ENCODE measurements at places on chromosomes 3 and 15.

GRCh38 chr3:35678643-35679161 is 39.4 kb downstream of the ARPP21 start:
- no peaks in the 10 kb centered on the region for H3K36me3 ChIP-seq
- no peak overlapping the region for H3K27ac ChIP-seq
- no peak overlapping the region for H3K4me3 ChIP-seq
- DNase-seq, result no peak
- no peaks in the 10 kb centered on the region for H3K4me1 ChIP-seq

- peaks cover 79% of the 10 kb centered on the region for H3K36me3 ChIP-seq
- no peaks in the 10 kb centered on the region for H3K27me3 ChIP-seq
- no peak for DNase-seq
- H3K27ac ChIP-seq, result peak overlapping the region; percentile 99
- peak overlapping the region; percentile 93 for H3K4me3 ChIP-seq
Measured at GRCh38 chr15:90873488-90873997, 5.2 kb downstream of the FURIN start.

DNA sequence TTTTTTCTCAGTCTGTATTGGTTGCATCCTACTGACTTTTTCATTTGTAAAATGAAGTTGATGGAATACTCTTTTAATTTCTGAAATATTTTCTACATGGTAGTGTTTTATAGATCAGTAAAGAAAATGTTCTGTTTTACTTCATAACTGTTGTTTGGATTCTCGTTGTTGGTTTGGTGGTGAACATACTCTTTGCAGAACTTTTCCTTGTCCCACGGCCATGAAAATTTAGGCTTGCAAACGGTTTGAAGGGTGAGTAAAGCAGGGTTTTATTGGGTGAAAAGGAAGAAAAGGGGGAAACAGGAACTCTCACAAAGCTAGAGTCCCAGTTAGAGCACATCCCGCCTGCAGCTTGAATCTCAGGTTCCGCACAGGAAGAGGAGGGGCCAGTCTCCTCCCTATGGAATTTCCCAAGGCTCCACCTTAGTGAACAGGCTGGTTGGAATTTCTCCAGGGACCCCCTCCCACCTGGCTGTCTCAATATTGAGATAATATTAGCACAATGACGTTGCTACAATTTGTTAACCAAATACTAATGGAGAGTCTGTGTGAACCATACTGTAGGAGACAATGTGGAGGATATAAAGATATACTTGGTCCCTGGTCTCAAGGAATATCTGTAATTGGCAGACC is 5.6 kb downstream of the PDCD6IP start:
- H3K4me3 ChIP-seq, result no peak overlapping the region
- H3K4me1 ChIP-seq, result peaks cover 79% of the 10 kb centered on the region
- no peak for DNase-seq
- no peaks in the 10 kb centered on the region for H3K27me3 ChIP-seq
- peaks cover 24% of the 10 kb centered on the region for H3K36me3 ChIP-seq
- no peak overlapping the region for H3K27ac ChIP-seq

- H3K27ac ChIP-seq, result no peak overlapping the region
- H3K36me3 ChIP-seq, result no peaks in the 10 kb centered on the region
- peaks cover 26% of the 10 kb centered on the region for H3K27me3 ChIP-seq
- no peak overlapping the region for H3K4me3 ChIP-seq
- peaks cover 7% of the 10 kb centered on the region for H3K4me1 ChIP-seq
Measured at GRCh38 chr3:124552224-124552623, 178.0 kb upstream of the UMPS start.

DNA sequence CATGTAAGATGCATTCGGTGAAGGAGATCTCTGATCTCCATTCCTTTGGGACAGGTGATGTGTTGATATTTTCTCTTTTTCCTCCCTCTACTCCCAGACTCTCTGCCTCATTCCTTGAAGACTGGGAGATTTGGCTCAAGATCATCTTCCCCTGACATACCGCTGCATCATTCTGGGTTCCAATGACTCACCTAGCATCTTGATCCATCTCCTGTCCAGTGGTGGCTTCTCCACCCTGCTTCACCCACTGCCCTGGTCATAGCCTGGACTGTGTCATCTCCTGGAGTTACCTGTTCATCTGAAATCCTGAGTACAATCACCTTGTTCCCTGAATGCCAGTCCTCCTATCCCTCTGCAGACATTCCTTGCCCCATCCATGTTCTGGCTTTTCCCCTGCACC is 57.4 kb upstream of the TRAK1 start:
- DNase-seq, result no peak
- H3K27me3 ChIP-seq, result no peaks in the 10 kb centered on the region
- no peaks in the 10 kb centered on the region for H3K36me3 ChIP-seq
- H3K27ac ChIP-seq, result no peak overlapping the region
- H3K4me1 ChIP-seq, result peaks cover 23% of the 10 kb centered on the region

- H3K4me3 ChIP-seq, result no peak overlapping the region
- no peak for DNase-seq
- H3K4me1 ChIP-seq, result no peaks in the 10 kb centered on the region
- no peak overlapping the region for H3K27ac ChIP-seq
- H3K36me3 ChIP-seq, result no peaks in the 10 kb centered on the region
Measured at GRCh38 chr3:79869461-79870312, 101.9 kb upstream of the ROBO1 start.

- H3K36me3 ChIP-seq, result no peaks in the 10 kb centered on the region
- DNase-seq, result no peak
- no peaks in the 10 kb centered on the region for H3K4me1 ChIP-seq
- H3K27ac ChIP-seq, result no peak overlapping the region
- H3K4me3 ChIP-seq, result no peak overlapping the region
Measured at GRCh38 chr3:182508919-182509711, 284.2 kb upstream of the ATP11B start.

DNA sequence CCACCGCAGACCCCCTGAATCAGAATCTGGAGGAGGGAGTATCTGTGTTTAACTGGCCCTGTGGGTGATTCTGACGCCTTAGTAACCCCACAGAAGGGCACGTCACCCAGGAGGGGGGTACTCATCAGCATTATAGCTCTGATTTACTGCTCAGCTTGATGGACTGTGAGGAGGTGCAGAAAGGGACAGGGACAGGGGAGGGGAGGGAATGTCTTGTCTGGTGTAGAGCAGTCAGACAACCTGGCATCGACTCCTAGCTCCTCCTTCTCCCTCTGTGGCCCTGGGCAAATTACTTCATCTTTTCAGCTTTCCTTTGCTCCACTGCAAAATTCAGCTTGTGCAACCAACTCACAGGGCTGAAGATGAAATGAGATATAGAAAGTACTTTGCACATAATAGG is 42.3 kb upstream of the GLCE start:
- no peak for DNase-seq
- peaks cover 7% of the 10 kb centered on the region for H3K27me3 ChIP-seq
- H3K36me3 ChIP-seq, result no peaks in the 10 kb centered on the region

DNA sequence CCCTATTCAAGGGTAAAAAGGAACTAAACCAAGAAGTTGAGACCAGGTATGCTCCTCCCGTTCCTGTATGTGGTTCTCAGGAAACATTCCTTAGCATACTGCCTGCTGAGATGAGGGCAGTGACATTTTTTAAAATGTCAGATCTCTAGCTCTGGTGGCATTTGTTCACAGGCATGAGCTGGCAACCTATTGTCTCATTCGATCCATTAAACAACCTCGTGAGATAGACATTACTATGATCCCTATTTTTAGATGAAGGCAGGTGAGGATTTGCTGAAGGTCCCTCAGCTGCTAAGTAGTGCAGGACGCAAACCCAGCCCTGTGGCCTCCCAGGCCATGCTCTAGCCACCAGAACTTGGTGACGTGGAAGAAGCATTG is 74.9 kb downstream of the SIDT1 start:
- no peaks in the 10 kb centered on the region for H3K27me3 ChIP-seq
- H3K4me3 ChIP-seq, result no peak overlapping the region
- no peak overlapping the region for H3K27ac ChIP-seq
- H3K36me3 ChIP-seq, result peaks cover 20% of the 10 kb centered on the region
- no peak for DNase-seq
- peaks cover 18% of the 10 kb centered on the region for H3K4me1 ChIP-seq

GRCh38 chr3:187832202-187832601 is 86.9 kb upstream of the BCL6 start:
- H3K27ac ChIP-seq, result no peak overlapping the region
- no peak for DNase-seq
- no peak overlapping the region for H3K4me3 ChIP-seq
- H3K4me1 ChIP-seq, result peaks cover 27% of the 10 kb centered on the region
- H3K27me3 ChIP-seq, result no peaks in the 10 kb centered on the region

- H3K27ac ChIP-seq, result no peak overlapping the region
- H3K4me3 ChIP-seq, result no peak overlapping the region
- DNase-seq, result no peak
- H3K4me1 ChIP-seq, result no peaks in the 10 kb centered on the region
Measured at GRCh38 chr3:85355572-85355971, 396.8 kb downstream of the CADM2 start.

GRCh38 chr3:34277110-34277509 is 478.7 kb downstream of the PDCD6IP start:
- DNase-seq, result no peak
- no peaks in the 10 kb centered on the region for H3K36me3 ChIP-seq
- H3K4me1 ChIP-seq, result no peaks in the 10 kb centered on the region
- no peaks in the 10 kb centered on the region for H3K27me3 ChIP-seq
- no peak overlapping the region for H3K4me3 ChIP-seq
- no peak overlapping the region for H3K27ac ChIP-seq

GRCh38 chr3:37586280-37586679 is 275.4 kb upstream of the CTDSPL start:
- no peaks in the 10 kb centered on the region for H3K36me3 ChIP-seq
- H3K4me1 ChIP-seq, result no peaks in the 10 kb centered on the region
- H3K27ac ChIP-seq, result no peak overlapping the region
- no peak overlapping the region for H3K4me3 ChIP-seq

GRCh38 chr3:102059145-102059943 is 210.0 kb downstream of the NFKBIZ start:
- peak; percentile 24 for DNase-seq
- H3K4me1 ChIP-seq, result peaks cover 35% of the 10 kb centered on the region
- H3K36me3 ChIP-seq, result no peaks in the 10 kb centered on the region

DNA sequence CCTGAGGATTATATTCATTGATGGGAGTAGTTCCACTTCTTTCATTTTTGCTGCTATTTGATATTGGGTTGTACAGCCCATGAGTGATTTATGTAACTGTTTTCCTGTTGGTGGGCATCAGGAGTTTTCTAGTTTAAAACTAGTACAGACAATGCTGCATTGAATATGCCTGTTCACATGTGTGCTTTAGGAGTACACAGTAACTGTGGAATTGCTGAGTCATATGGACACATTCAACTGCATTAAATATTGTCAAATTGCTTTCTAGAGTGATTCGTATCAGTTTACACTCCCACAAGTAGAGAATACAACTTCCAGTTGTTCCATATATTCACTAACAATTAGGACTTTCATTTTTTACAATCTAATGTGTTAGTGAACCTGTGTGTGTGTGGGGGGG is 59.8 kb upstream of the THSD4 start:
- DNase-seq, result no peak
- peaks cover 15% of the 10 kb centered on the region for H3K27me3 ChIP-seq
- H3K27ac ChIP-seq, result no peak overlapping the region
- no peaks in the 10 kb centered on the region for H3K4me1 ChIP-seq

DNA sequence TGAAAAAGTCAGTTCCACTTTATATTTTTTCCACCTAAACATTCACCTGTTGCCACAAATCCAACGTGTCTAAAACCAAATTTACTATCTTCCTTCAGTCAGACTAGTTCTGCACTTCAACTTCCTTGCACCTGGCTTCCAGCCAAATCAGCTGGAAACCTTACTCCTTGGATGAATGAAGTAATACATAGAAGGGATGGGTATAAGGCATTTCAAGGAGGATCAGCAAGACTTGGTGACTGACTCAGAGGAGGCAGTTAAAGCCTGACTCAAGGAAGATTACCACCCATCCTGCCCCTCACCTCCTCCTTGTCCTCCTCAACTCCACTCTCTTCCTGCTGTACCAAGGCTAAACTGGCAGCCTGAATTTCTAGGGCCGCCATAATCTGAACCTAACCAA is 37.1 kb downstream of the QTRT2 start:
- H3K4me3 ChIP-seq, result no peak overlapping the region
- H3K27ac ChIP-seq, result no peak overlapping the region
- H3K27me3 ChIP-seq, result no peaks in the 10 kb centered on the region
- no peak for DNase-seq
- H3K36me3 ChIP-seq, result no peaks in the 10 kb centered on the region

- no peak overlapping the region for H3K27ac ChIP-seq
- no peaks in the 10 kb centered on the region for H3K4me1 ChIP-seq
- no peak for DNase-seq
- no peak overlapping the region for H3K4me3 ChIP-seq
- peaks cover 3% of the 10 kb centered on the region for H3K27me3 ChIP-seq
Measured at GRCh38 chr3:178558637-178559036, 22.4 kb downstream of the KCNMB2 start.

DNA sequence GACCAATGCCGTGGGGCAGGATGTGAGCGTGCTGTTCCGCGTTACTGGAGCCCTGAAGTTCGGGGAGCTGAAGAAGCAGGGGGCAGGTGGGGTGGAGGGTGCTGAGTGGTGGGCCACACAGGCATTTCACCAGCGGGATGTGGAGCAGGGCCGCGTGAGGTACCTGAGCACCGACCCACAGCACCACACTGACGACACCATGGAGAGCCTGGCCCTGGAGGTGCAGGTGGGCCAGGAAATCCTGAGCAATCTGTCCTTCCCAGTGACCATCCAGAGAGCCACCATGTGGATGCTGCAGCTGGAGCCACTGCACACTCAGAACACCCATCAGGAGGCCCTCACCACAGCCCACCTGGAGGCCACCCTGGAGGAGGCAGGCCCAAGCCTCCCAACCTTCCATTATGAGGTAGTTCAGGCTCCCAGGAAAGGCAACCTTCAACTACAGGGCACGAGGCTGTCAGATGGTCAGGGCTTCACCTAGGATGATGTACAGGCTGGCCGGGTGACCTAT is 179.6 kb downstream of the TBC1D2B start:
- H3K4me3 ChIP-seq, result no peak overlapping the region
- H3K27ac ChIP-seq, result no peak overlapping the region
- DNase-seq, result no peak
- H3K4me1 ChIP-seq, result peaks cover 5% of the 10 kb centered on the region
- H3K36me3 ChIP-seq, result no peaks in the 10 kb centered on the region

- H3K36me3 ChIP-seq, result peaks cover 19% of the 10 kb centered on the region
- no peak overlapping the region for H3K27ac ChIP-seq
- no peak overlapping the region for H3K4me3 ChIP-seq
Measured at GRCh38 chr15:68775671-68776476, 44.8 kb downstream of the ANP32A start.

GRCh38 chr15:31867536-31868442 is 162.5 kb upstream of the CHRNA7 start:
- DNase-seq, result peak; percentile 71
- no peak overlapping the region for H3K4me3 ChIP-seq
- H3K27ac ChIP-seq, result no peak overlapping the region
- H3K4me1 ChIP-seq, result peaks cover 9% of the 10 kb centered on the region

DNA sequence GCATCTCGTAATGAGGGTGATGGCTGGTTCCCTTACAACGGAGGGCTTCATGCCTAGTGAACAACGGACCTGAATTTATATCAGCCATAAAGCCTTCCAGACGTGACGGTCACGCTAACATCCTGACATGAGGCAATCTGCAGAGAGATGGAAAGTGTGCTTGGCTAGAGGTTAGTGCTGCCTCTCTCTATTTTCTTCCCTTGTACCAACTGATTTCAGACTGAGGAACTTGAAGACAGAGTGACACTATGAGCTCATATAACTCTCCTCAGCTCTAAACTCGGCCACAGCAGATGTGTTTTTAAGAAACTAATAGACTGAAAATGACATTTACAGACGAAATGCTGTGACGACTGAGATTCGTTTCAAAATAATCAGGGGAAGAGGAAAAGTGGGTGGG is 122.4 kb downstream of the XXYLT1 start:
- no peaks in the 10 kb centered on the region for H3K36me3 ChIP-seq
- H3K4me3 ChIP-seq, result no peak overlapping the region
- H3K27ac ChIP-seq, result no peak overlapping the region
- DNase-seq, result no peak
- H3K4me1 ChIP-seq, result peaks cover 25% of the 10 kb centered on the region
- peaks cover 2% of the 10 kb centered on the region for H3K27me3 ChIP-seq

- no peaks in the 10 kb centered on the region for H3K27me3 ChIP-seq
- no peak overlapping the region for H3K27ac ChIP-seq
- peak; percentile 46 for DNase-seq
- no peak overlapping the region for H3K4me3 ChIP-seq
Measured at GRCh38 chr3:12138044-12138443, 20.7 kb downstream of the TIMP4 start.

Data from activated CD4-positive, alpha-beta memory T cell treated with anti-CD3 and anti-CD28 coated beads for 36 hours (primary cell).